ENCODE measurements at places on chromosomes 2 and 18.
A peak's percentile ranks its signal among the peaks of the same experiment; 100 is the strongest.

DNA sequence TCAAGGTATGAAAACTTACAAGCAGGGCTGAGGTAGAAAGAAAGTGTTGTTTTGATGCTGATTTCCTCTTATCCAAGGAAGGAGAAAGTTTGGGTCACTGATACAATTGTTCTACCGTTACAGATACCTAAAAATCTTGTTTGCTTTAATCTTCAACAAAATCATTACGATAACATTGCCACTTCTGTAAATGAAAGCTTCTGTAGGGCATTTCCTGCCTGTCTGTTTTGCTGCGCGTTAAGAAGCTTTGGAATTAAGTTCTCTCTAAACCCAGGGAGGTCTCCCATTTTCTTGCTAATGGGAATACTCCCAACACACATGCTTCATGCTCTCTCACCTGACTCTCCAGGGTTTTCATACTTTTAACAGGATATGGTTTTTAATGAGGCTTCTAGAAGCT is 258.5 kb downstream of the PTGR3 start:
- no peak for DNase-seq

GRCh38 chr2:26846334-26847306 is 1.3 kb upstream of the DPYSL5 start:
- peak; percentile 60 for DNase-seq

GRCh38 chr2:201419986-201420385 is 31.3 kb downstream of the TRAK2 start:
- DNase-seq: no peak

GRCh38 chr2:70779911-70780545 is 10.4 kb downstream of the FIGLA start:
- no peak for DNase-seq

GRCh38 chr2:218269900-218270720 is at the start of the genes AAMP and PNKD:
TSS of gene AAMP (minus strand) at chr2:218270137. CDS start at chr2:218270086, 51 bp downstream.
TSS of gene PNKD (plus strand) at chr2:218270519. CDS start at chr2:218270536, 17 bp downstream.
- DNase-seq: peak; percentile 98

Measured in D721Med (cell line).